ENCODE measurements at places on chromosomes 3 and 15. TPM values are rescaled to one million over a fixed set of nuclear protein-coding genes. Genes with fewer than 3 reads are reported as not detected.

DNA sequence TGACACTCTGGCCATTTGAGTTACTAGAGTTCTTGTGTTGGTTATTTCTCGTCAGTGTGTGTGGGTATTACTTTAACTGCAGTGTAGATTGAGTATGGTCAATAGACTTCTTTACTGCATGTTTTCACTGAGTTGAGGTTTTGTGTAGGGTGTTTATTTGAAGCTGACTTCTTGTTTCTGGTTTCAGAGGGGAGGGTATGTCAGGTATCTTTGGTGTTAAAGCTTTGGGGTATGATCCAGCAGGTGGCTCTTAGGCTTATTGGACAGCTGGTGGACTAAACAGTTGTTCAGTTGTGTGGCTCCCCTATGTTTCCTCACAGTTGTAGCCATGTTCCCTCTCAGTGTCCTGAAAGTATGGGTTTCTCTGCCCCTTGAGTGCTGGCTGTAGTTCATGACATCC, 72.0 kb downstream of the AKAP13 start:
- DNase-seq = no peak

GRCh38 chr15:77430652-77431051, 10.0 kb downstream of the HMG20A start:
- no peak for DNase-seq

DNA sequence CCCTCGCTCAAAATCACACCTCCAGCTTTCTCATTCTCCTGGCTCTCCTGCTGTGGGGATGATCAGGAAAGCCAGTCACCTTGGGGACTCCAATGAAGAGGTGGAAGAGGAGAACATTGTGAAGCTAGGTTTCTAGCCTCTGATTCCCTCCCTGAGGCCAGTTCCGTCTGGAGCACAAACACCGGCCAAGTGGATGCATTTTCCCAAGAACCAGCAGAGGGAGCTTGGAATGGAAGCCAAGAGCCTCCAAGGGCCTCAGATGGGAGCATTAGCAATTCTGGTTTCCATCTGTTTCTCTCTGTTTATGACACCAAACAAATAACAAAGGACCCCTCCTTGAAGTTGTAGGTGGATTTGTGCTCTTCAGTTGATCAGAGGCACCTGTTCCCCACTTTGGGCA, 40.6 kb upstream of the NMNAT3 start:
- DNase-seq = peak; percentile 26

- DNase-seq = no peak
Measured at GRCh38 chr15:91294795-91295194, 194.7 kb downstream of the SV2B start.

The C3orf85 gene
- total RNA-seq = not detected

GRCh38 chr3:122947738-122948137, 79.8 kb downstream of the SEMA5B start:
- DNase-seq = no peak

GRCh38 chr15:29461877-29462276, 192.3 kb upstream of the NSMCE3 start:
- no peak for DNase-seq

DNA sequence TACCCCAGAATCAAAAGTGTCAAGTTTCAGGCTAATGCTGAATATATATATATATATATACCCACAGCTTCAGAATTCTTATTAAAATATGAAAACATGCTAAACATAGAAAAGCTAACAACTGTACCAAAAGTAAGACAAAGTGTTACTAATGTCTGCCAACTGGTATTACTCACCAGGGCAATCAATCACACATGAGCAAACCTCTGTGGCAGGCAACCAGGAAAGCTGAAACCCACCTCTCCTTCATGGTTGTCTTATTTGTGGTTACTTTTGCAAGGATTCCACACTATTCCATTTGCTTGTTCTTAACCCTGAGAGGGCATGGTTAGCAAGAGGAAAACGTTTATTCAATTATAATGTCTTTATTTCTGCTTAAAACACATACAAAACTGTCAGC, 512.3 kb upstream of the MDFIC2 start:
- DNase-seq = no peak

The ZPLD1 gene
- total RNA-seq = not detected

DNA sequence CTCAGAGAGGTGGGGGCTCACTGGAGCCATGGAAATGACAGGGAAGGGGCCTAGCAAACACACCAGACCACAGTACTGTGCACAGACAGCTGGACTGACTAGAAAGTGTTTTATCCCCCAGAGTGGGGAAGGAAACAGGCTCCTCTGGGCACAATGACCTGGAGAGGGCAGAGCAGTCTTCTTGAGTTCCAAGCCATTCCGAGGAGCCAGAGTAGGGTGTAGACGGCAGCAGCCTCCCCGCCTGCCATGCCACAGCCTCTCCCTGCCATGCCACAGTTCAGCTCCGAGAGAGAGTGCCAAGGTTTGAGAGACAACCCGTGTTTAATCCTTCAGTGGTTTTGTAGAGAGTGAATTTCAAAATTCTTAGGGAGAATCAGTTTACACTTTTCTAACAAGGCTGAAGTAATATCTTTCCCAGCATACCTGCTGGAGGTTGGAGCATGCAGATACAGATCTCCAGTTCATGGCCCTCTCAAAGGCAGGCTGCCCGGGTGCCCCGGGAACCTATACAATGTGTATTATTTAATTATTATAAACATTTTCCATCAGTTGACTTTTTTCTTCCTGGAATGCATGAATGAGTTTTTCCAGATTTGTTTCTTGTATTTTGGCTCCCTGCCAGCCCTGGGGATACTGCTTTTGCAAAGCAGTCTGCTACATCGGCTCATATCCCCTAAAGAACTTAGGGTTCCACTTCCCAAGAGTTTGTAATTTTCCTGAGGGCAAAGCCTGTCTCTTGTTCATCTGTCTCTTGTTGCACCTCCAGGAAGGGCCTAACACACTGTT, 3.2 kb downstream of the PODXL2 start:
- DNase-seq = no peak

GRCh38 chr3:10976770-10977169, 15.8 kb upstream of the SLC6A1 start:
- DNase-seq = no peak

DNA sequence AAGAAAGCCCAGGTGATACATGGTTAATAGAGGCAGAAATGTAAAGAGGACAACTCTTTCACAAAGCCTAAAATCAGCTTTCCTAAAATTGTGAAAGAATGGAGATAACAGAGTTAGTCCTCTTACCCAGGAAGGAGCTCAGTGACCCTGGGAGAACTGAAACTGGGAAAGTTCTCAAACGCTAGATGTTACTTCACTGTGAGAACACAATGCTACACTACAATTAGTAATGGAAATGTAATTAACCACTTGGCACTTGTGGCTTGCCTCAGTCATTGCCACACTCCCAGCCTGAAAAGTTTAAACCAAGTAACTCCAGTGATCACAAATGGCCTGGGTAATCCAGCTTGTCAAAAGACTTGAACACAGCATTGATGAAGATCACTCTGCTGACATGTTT, 102.7 kb upstream of the FGF7 start:
- DNase-seq = no peak

The CD86 gene
- total RNA-seq = not detected

DNA sequence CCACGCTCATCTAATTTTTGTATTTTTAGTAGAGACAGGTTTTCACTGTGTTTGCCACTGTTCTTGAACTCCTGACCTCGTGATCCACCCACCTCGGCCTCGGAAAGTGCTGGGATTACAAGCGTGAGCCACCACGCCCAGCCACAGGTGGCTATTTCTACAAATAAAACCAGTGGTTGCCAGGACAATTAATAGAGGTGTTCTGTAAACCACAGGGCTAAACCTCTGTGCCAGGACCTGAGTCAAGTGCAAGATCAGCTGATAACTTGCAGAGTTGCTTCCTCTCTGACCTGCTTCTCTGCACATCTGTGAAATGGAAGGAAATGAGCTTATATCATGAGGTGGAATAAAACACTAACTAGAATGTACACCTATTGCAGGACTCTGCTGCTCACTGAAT, 72.8 kb downstream of the CD200R1L start:
- no peak for DNase-seq

DNA sequence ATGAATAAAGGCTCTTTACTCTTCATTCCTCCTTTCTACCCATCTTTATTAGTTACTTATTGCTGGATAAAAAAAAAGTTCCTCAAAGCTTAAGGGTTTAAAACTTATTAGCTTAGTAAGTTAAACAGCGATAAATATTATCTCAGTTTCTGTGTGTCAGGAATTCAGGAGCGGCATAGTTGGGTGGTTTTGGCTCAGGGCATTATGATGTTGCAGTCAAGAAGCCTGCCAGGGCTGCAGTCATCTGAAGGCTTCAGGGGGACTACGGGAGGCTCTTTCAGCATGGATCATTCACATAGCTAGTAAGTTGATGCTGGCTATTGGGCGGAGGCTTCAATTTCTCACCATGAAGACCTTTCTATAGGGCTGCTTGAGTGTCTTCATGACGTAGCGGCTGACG, 1.9 kb upstream of the DLG1 start:
- no peak for DNase-seq

The SLC24A5 gene
- not detected for total RNA-seq

The SERINC4 gene
- total RNA-seq = 0.35 TPM

DNA sequence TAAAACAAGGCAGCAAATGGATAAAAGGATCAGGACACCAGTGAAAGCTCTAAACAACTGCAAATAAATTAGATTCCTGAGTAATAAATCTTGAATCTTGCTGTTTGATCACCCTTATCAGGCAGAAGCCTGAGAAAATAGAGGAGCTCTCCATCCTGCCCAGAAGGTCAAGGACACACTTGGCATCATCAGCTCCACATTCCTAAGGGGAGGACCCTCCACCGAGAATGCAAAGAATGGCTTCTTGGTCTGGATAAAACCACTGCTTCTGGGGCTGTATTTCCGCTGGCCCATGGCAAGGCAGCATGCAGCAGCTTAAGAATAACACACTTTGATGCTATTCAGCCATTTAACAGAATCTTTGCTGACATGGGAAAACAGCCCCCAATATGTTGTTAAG, 108.9 kb upstream of the TSC22D2 start:
- DNase-seq = no peak

The MKRN3 gene
- 3.8 TPM for total RNA-seq

The ARHGEF26 gene
- 19.3 TPM for total RNA-seq

GRCh38 chr15:101537483-101538080, 48.1 kb upstream of the PCSK6 start:
- DNase-seq = no peak

The C2CD4B gene
- not detected for total RNA-seq

DNA sequence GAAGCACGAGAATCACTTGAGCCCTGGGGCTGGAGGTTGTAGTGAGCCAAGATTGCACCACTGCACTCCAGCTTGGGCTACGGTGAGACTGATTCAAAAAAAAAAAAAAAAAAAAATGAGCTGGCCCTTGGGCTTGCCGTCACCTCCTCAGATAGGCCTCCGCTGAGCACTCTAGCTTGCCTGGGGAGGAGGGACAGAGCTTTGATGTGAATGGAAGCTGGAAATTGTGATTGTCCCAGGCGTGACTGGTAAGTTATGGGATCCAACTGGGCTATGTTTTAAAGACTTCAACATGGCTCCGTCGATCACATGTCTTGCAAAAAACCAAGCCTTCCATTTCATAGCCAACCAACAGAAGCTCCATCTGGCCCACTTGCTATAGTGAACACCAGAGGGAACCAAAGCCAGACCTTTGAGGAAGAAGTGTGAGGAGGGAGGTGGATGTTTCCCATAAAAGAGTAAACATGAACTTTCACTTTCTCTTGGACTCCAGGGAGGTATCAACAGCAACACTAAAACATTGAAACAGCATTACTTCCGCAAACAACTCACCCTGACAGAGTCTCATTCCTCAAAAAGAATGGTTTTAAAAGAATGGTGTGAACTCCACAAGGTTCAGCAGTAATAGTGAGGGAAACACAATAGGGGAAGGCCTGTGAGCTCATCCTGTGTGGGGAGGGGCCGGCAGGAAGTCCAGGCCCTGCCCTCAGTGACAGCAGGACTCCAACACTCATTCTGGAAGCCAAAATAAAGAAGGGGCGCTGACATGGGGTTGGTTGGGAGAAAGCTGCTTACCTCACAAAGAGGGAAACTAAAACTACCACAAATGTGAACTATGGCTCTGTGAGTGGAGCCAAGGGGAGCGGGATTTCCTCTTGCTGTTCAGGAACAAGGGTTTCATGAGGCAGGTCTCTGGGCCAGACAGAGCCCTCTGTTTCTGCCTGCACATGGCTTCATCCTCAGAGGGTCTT, 59.2 kb upstream of the IL12A start:
- no peak for DNase-seq

The CCDC191 gene
- total RNA-seq = 5.4 TPM

GRCh38 chr3:152252755-152253154, 16.0 kb upstream of the MBNL1 start:
- no peak for DNase-seq

GRCh38 chr3:126855374-126855773, 127.5 kb upstream of the PLXNA1 start:
- DNase-seq = no peak

- DNase-seq = no peak
Measured at GRCh38 chr3:53157974-53158580, 2.9 kb upstream of the PRKCD start.
